Neural crest cell (in vitro differentiated cells): ENCODE measurements at places on chromosomes 11 and 22.

DNA sequence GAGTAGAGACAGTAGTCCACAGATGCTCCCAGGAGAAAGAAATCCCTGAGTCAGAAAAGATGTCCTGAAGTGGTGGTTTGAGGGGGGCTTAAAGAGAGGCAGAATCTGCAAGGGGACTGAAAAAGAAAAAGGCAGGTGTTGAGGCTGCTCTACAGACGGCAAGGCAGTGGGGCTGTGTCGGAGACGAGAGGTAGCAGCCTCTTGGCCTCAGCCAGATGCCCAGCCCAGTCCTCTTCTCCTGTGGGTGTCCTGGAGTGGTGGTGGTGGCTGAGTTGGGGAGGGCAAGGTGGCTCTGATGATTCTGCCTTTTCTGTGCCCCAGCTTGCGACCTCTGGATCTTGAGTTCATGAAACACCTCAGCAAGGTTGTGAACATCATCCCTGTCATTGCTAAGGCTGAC is 9.3 kb upstream of the WBP2NL start:
- DNase-seq = no peak

GRCh38 chr22:31639436-31640039 is 22.5 kb downstream of the PISD start:
- DNase-seq = no peak

DNA sequence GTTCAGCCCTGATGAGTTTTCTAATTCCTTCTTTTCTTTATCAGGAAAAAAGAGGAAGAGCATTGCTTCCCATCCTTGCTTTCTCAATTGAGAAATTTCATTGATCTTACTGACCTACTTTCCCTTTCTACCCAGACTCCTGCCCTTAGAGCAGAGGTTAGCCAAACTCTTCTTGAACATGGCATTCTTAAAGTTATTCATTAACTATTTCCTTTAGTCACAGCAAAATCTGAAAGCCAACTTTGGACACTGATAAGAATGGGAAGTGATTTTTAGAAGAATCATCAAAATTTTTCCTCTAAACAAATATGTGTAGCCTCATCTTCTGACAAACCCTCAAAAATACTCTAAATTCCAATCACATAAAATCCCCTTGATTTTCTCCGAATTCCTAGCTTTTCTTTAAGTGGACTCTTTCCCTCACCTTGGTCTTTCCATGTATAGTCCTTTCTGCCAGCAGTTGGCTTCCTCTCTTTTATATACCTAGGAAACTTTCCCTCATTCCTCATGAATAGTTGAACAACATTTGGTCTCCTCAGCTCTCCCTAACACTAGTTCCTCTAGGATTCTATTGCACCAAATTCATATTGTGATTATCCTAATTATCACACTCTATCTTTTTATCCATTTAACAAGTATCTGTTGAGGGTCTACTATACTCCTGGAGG is 566.7 kb upstream of the CCDC90B start:
- DNase-seq = no peak

- DNase-seq = no peak
Observed at GRCh38 chr22:43398246-43398645, 13.6 kb upstream of the MPPED1 start.

- DNase-seq = no peak
Observed at GRCh38 chr22:42644422-42645340, 4.3 kb upstream of the ATP5MGL start.

GRCh38 chr22:21990445-21991303 is 8.1 kb upstream of the TOP3B start:
- no peak for DNase-seq

- DNase-seq = no peak
Observed at GRCh38 chr22:49142296-49142695, 685.4 kb downstream of the BRD1 start.

- peak; percentile 53 for DNase-seq
Observed at GRCh38 chr11:69444381-69445130, 36.9 kb upstream of the LINC01488 start.

GRCh38 chr22:49943405-49943765 is 17.2 kb upstream of the PIM3 start:
- DNase-seq = no peak

DNA sequence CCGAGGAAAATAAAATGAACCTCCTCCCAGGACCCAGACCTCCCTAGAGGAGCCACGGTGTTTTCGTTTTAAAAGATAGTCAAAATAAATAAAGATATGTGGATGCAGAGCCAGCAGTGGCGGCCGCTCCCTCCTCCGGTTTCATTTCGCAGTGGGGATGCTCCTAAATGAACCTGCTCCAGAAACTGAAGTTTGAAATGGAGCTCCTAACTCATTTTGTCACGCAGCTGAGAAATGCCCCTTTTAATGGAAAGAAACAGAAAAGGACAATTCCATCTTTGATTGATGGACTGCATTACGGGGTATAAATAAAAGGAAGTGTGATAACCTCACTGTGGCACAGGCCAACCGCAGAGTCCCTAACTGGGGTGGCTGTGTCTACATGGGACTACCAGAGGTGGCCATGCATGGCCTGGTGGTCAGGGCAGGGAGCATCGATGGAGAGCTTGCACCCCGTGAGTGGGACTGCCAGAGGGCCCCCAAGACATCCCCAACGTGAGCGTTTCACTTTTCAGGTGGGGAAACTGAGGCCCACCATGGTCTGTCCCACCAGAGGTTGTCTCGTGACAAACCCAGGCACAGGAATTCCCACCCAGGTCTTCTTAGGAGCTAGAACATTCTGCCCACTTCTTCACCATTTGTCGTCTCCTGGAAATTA is 426.6 kb downstream of the BRD1 start:
- no peak for DNase-seq

GRCh38 chr11:9525116-9525515 is 48.4 kb upstream of the WEE1 start:
- DNase-seq = no peak

- DNase-seq = no peak
Observed at GRCh38 chr11:14593671-14594070, 49.9 kb upstream of the PDE3B start.

DNA sequence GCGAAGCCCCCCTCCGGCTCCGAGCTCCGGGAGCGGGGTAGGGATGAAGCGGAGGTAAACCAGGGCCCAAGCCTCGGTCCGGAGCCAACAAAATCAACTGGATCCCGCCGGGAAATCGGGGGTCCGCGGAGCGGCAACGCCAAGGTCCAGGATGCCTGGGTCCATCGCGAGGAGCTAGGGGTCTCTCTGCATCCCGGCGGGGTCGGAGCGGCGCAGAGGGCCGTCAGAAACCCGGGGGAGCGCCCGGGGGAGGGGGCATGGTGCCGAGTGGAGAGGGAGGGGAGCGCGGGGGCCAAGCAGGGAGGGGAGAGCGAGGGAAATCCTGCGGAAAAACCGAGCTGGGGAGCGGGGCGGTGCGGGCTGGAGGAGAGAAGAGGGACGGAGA is 51.8 kb downstream of the SLC22A12 start:
- DNase-seq = no peak

GRCh38 chr11:96579656-96580055 is 189.8 kb downstream of the JRKL start:
- DNase-seq = no peak

DNA sequence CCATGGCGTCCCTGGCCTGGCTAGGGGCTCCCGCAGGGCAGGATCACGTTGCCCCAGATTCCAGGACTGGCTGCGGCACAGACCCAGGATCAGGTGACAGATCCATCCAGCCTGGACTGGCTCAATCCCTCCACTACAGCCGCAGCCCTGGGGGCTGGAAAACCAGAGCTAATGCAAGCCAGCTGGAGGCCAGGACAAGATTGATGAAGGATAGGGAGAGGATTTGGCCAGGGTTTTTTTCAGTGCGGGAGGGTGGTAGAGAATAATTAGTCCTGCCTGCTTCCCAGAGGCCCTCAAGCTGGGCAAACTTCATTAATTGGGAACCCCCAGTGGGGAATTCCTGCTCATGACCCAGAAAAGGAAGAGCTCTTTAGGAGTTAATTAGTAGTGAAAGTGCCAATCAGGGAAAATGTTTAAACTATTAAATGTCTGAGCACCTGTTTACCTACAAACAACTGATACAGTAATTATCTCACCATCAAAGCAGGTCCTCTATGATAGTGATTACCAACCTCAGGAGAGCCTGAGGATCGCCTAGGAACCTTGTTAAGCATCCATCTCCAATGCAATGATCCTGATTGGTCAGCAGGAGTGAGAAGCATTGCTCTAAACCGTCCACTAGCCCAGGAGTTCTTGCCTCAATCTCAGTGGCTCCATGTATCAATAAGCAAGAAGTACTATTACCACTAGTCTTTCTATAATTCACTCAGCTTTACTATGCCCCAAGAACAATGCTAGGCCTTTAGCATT is 33.0 kb upstream of the MYOD1 start:
- DNase-seq = no peak

DNA sequence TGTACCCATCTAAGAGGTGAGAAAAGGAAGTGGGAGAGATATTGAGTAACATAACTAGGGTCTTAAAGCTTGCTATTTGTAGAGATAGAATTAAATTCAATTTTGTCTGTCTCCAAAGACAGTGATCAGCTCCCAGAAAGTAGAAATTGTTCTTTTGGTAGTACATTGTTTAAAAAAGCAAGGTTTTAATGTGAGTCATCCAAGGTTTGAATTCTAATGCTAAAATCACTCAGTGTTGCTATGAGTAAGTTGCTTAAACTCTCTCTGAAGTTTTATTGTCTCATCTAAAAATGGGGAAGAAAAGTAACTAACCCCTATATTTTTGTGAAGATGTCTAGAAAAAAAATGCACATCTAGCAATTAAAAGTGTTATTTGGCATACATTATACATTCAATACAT is 1004.5 kb upstream of the CCDC90B start:
- DNase-seq = no peak

- no peak for DNase-seq
Observed at GRCh38 chr11:131389582-131389981, 19.2 kb downstream of the NTM start.

GRCh38 chr11:81839016-81839415 is 894.6 kb downstream of the FAM181B start:
- DNase-seq = no peak

DNA sequence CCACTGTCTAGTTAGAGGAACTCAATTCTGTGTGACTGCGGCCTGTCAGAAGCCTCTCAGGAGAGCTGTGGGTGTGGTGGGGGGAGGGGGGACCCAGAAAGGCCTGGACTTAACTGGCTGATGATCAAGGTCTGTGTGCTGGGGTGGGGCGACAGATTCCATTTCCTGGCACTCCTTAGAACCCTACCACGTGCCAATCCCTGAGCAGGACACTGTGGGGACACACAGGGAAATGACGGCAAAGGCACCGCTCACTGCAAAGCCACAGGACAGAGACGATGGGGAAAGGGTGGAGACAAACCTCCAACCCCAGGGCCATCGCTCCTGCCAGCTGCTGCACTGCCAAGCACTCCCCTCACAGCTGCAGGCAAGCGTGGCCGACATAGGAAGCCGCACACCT is 58.4 kb upstream of the BID start:
- DNase-seq = no peak

DNA sequence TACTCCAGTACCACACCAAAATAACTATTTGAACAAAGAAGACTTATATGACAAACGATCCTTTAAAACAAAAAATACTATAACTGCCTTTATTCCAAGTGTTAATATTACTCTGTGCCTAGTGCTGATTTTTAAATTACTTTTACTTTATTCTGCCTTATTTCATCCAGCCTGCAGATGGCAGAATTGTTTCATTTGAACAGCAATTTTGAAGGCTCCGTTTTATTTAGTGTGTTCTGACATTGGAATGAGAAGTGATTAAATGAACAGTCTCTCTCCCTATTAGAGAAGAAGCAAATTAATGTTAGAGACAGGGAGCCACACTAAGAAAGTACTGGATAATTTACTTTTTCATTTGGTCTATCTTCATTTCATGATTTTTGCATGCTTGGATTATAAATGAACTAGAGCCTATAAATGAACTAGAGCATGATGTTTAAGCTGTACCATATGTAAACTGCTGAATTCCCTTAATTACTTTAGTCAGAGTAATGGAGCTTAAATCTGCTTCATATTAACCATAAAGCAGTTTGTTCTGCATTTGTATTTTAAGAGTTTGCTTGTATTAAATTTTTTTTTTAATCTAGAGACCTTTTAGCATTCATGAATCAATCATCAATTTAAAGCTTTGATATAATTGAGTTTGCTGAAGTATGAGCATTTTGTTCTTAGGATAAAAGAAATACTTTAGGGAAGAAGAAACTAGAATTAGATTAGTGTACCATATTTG is 9.8 kb downstream of the PDHX start:
- DNase-seq = no peak

DNA sequence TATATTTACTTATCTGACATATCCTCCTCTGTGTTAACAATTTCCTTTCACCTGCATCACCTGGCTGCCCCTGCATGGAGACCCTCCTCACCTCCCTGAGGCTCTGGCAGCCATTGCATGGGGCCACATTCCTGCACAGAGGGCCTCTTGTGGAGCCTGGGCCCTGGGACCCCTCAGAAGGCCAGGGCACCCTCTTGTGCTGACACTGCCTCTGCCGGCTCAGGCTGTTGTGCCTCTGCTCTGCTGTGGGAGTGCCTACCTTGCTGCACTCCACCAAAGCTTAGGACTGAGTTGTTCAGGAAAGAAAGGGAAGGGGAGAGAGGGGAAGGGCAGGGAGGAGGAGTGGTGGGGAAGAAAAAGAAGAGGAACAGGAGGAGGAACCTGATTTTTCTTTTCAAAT is 194.5 kb downstream of the ADAMTS15 start:
- no peak for DNase-seq

DNA sequence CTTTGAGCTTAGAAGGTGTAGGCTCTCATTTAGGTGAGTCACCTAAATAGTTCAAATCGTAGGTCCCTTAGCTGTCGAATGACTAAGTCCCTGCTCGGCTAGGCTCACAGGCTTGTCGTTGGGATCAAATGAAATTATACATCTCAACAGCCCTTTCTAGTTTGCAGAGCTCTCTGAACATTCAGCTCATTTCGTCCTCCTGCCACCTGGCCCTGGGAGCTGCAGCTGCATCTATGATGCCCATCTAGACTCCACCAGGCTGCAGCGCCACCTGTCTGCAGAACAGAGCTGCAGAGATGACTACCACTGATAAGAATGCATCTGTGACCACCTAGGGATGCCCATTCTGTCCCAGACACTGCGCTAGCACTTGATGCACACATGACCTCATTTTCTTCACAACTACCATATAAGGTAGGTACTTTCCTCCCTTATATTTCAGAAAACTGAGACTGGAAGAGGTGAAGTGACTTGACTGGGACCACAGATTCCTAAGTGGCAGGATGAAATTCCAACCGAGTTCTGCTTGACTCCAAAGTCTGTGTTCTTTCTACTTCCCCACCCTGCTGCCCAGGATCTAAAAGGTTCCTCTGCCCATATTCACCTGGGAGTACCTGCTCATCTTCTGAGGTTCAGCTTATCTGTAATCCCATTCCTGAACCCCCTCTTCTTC is 141.1 kb upstream of the NARS2 start:
- DNase-seq = peak; percentile 68
